Thyroid gland (tissue), 4 donors: ENCODE measurements at places on chromosomes 11 and 22.

DNA sequence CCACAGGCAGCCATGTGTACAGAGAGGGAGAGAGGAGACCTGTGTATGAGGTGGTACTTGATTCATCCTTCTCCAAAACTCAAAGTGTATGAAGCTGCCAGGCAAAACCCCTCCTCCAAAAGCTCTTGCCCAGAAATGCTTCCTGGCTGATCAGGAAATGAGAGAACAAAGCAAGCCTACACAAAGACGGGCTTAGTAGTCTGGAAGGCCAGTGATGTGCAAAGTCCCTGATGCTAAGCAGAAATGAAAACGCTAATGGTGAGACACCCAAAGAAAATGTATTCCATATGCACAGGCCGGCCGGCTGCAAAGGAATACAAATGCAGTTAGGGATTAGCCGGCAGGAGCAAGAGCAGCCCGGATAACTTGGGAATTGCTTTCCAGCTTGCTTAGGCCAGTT, 234.9 kb upstream of the CADM1 start:
- no peak for DNase-seq

- no peak for DNase-seq
Observed at GRCh38 chr11:44007481-44008087, 40.2 kb upstream of the ACCSL start.

GRCh38 chr11:17230867-17231851, 23.4 kb upstream of the PIK3C2A start:
- DNase-seq, result no peak

GRCh38 chr11:94536386-94536785, 7.3 kb upstream of the FUT4 start:
- DNase-seq, result no peak

- DNase-seq, result no peak
Observed at GRCh38 chr11:1345737-1346513, 36.5 kb upstream of the TOLLIP start.

DNA sequence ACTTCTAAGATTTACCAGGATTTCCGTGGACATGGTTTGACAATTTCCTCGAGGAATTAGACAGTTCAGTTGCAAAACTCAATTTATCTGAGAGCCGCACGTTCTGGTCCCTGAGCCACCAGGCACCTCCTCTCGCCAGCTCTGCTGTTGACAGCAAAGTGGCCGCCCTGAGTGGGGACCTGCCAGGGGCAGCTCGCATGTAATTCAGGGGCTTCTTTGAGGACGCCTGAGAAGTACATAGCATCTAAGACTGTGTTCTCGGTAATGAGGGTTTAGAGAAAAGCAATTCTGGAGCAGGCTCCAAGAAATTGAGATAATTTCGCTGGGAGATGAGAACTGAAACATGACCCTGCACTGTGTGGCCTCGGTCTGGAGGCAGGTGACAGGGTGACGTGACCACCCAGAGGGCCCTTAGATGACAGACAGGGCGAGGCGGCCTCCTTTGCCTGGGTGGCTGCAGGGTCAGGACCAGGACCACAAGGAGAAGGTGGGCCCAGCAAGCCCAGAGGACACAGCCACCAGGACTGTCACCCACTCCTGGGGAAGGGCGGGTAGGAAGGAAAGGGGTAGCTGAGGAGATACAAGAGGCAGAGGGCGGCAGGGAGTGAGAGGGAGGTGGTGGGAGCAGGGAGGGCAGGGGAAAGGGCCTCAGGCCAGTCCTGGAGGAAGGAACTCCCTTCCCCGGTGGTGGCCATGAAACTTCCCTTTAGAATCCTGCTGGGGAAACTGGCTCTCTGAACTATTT, 55.0 kb downstream of the RTL6 start:
- no peak for DNase-seq

DNA sequence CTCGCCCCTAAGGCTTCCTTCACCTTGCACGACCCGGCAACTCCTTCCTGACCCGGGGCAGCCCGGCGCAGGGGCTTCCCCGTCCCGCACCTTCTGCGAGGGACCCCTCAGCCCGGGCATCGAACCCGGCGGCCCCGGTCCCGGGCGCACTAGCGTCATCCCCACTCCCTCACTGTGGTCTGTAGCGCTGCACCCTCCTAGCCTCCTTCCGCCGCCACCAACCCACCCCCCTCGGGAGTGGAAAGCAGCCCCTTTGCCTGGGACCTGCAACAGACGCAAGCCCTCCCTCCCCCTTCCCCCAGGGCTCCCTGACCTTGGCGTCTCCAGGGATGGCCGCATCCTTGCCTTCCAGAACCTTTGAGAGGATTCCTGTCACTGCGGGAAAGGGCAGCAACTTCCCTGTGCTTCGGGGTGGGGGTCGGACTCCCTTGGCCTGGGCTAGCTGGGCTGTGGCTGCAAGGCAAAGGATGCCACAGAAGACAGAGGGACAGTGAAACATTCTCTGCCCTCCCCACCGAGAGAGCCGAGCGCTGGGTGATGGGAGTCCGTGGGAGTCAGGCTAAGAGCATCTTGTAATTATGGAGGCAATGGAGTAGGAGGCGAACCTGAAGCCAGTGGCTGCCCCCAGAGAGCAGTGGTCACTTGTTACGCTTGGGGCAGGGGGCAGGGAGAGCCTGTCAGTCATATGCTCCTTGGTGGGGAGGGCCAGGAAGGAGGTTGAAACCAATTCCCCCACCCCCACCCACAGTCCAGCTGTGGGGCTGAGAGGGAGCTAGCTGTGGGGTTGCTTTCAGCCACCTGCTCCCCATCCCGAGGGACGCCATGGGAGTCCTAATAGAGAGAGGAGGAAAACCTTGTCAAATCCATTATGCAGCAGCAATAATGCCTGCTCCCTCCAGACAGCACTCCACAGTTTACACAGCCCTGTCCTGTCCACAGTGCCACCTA, 920 bp downstream of the TMEM132A start:
- DNase-seq, result no peak

GRCh38 chr11:126102436-126102981, 39.8 kb upstream of the CDON start:
- peak; percentile 94 for DNase-seq

DNA sequence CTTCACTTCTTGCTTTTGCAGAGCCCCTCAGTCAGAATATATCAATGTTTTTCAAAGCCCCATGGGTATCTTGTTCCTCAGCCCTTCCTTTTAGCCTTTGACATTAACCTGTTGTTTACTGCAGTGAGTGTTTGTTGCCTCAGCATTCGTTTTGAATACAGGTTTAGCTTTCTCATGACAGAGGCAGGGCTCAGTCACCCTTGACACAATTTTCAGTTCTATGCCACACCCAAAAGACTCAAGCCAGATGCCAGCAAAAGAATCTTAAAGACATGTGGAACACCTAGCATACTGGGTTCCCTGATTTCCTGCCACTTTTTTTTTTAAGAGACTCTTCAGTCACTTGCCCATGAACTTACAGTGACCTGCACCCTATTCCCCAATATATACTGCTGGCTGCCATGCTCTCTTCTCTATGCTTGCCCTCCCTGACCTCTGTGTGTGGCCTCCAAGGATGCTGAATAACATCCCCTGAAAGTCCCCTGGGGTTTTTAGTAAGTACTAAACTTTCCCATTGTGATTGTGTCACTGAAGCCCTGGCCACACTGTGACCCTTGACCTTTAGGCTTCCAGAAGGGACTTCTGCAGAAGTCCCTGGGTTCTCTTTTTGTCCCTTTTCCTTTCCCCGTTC, 1225.5 kb downstream of the TBC1D22A start:
- no peak for DNase-seq

DNA sequence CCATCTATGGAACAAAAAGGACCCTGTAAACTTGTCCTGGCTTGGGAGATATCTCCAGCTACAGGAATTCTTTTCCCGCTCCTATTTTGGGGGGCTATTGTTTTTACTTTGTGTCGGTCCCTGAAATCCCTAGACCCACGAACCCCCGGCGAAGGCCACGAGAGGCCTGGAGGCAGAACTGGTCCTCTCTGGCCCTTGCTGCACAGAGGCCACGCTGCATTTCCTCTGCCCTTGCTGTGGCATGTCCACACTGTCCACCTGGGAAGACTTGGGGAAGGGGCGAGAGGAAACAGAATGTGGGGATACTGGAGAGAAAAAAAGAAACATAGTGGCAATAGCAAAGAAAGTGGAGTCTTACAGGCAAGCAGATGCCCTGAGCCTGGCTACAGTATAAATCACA, 2.3 kb upstream of the ANO1 start:
- no peak for DNase-seq

DNA sequence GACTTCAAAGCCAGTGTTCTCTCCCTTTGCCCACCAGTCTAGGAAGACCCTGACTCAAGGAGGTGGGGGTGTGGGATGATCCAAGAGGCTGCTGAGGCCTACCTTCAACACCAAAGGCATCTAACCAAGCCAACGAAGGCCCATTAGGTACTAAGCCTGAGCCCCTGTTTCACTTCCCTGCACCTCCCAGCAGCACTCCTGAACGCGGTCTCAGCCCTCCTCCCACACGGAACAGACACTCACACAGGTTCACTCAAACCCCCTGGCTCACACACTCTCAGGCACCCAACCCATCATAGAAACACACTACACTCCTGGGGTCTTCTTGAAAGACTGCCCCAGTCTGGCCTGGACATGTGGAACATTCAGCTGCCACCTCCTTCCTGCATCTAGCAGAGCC, 40.7 kb downstream of the SLC22A12 start:
- no peak for DNase-seq
